Aorta (tissue), 5 donors: ENCODE measurements at places on chromosomes 2 and 18.

GRCh38 chr2:172985139-172985892 lies 90.3 kb upstream of the MAP3K20 start:
- no peaks in the 10 kb centered on the region for H3K36me3 ChIP-seq
- peaks cover 4% of the 10 kb centered on the region for H3K4me1 ChIP-seq
- H3K4me3 ChIP-seq = peak overlapping the region; percentile 16
- peak; percentile 53 for DNase-seq

GRCh38 chr18:21040466-21040865 lies 71.1 kb downstream of the ROCK1 start:
- H3K36me3 ChIP-seq = no peaks in the 10 kb centered on the region
- no peak overlapping the region for H3K27ac ChIP-seq
- H3K4me1 ChIP-seq = no peaks in the 10 kb centered on the region
- no peak overlapping the region for H3K4me3 ChIP-seq
- no peaks in the 10 kb centered on the region for H3K27me3 ChIP-seq
- no peak for DNase-seq

GRCh38 chr2:216909541-216910210 lies 49.8 kb upstream of the TNP1 start:
- H3K36me3 ChIP-seq = no peaks in the 10 kb centered on the region
- H3K4me1 ChIP-seq = no peaks in the 10 kb centered on the region
- no peaks in the 10 kb centered on the region for H3K27me3 ChIP-seq
- no peak for DNase-seq
- H3K4me3 ChIP-seq = no peak overlapping the region

GRCh38 chr2:113162173-113162572 lies 11.6 kb upstream of the PSD4 start:
- H3K4me3 ChIP-seq = no peak overlapping the region
- no peak for DNase-seq
- no peak overlapping the region for H3K27ac ChIP-seq
- no peaks in the 10 kb centered on the region for H3K4me1 ChIP-seq

GRCh38 chr2:83233326-83233725 lies 1225.8 kb downstream of the SUCLG1 start:
- H3K4me1 ChIP-seq = no peaks in the 10 kb centered on the region
- H3K27me3 ChIP-seq = no peaks in the 10 kb centered on the region
- no peak overlapping the region for H3K27ac ChIP-seq

DNA sequence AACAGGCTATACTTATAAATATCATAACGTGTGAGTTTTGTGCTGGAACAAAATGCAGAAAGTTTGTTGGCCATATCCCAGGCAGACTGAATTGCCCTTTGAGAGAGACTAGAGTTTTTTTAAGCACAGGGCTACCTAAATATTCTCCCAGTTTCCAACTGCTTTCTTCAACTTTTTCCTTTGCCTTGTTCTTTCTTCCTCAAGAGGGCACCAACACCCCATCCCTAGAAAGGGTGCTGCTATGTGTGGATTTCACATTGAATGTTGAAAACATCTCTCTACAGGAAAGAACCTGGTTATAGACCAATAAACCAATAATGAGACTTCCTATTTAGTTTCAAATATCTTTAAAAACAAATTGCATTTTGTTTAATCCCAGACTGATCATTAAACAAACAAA lies 87.9 kb downstream of the ICOS start:
- H3K27me3 ChIP-seq = no peaks in the 10 kb centered on the region
- H3K36me3 ChIP-seq = no peaks in the 10 kb centered on the region
- no peak for DNase-seq
- H3K4me1 ChIP-seq = peaks cover 3% of the 10 kb centered on the region
- H3K4me3 ChIP-seq = no peak overlapping the region

DNA sequence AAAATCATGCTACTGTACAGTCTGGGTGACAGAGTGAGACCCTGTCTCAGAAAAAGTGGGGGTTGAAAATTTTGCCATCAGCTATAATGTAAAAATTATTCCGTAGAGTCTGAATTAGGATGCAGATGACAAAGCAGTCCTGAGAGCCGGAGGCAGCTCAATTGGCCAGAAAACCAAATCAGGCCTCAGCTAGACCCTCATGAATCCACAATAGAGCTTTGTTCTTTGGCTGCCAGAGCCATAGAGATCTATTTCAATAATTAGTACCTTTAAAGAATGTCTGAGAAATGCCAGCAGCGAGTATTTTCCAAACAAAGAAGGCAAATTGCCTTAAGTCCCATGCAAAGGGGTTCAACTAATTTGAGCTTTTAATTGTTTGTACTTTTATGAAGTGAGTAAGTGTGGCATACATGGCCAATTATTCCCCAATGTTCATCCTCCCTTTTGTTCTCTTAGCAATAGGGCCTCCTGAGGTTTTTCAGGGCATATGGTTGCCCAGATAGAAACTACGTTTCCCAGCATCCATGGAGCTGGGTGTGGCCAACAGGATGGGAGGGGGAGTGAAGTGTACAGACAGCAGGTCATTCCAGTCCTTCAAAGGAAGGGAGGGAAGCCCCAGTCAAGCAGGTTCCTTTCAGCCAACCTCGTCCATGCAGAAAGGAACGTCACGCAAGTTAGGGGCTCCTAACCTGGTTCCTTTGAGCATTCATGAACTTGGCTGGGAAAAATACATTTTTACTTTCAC lies 211.3 kb upstream of the APCDD1 start:
- no peak overlapping the region for H3K27ac ChIP-seq
- H3K4me1 ChIP-seq = no peaks in the 10 kb centered on the region
- H3K4me3 ChIP-seq = no peak overlapping the region
- no peak for DNase-seq

DNA sequence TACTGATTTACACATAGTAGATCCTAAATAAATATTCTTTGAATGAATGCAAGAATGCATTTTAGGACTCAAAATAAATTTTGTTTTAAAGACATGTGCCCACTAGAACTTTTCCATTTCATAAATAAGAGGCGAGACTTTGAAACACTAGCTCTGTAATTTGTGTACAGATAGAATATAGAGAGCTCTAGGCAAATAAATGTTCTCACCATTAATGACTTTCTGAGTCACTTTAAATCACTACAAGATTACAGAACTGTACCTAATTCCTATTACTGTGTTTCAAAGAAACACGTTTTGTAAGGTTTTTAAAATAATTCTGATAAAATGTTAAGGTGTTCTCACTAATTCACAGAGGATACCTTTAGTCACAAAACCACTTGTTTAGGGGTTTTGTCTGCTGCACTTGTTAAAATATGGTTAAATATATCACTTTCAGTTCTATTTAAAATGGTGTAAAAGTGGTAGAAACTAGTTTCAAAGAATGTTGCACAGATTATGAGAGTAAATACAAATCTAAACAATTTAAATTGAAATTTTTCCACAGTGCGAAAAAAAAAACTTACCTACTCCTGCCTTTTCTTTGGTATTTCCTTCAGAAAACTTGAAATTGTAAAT lies 158.7 kb upstream of the ZC3H15 start:
- H3K4me1 ChIP-seq = no peaks in the 10 kb centered on the region
- no peaks in the 10 kb centered on the region for H3K27me3 ChIP-seq
- no peak overlapping the region for H3K4me3 ChIP-seq
- no peak overlapping the region for H3K27ac ChIP-seq
- DNase-seq = no peak

- H3K27ac ChIP-seq = no peak overlapping the region
- H3K27me3 ChIP-seq = no peaks in the 10 kb centered on the region
- no peak for DNase-seq
- H3K36me3 ChIP-seq = no peaks in the 10 kb centered on the region
- no peak overlapping the region for H3K4me3 ChIP-seq
- peaks cover 3% of the 10 kb centered on the region for H3K4me1 ChIP-seq
Measured at GRCh38 chr2:107735201-107735600, 91.5 kb upstream of the RGPD4 start.

DNA sequence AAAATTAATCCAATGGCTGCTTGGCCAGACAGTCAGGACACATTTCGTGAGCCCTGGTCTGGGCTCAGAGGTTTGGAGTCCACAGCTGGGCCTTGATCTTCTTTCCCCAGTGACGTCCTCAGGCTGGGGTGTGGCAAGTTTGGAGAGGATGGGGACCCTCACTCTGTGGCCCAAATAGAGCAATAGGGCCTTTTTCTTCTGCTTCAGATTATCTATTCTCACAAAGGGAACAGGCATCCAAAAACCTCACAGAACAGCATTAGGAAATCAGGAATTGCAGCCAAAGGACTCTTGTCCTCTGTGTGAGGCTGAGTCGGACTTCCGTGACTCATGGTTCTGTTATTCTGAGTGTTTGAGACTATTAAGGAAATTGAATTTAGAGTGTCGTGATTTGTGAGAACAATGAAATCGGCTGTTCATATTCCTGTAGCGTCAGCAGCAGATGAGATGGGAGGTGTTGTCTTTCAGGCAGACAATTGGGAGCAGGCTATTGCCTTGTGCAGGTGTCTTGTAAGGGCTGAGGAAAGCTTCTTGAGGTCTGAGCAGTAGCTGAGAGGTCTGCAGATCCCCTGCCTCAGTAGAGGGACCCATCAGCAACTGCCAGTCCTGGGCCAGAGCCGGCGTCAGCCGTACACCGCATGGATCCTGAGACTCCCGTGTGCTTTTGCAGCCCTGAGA lies 113.8 kb downstream of the SH3RF3 start:
- no peaks in the 10 kb centered on the region for H3K36me3 ChIP-seq
- H3K27me3 ChIP-seq = no peaks in the 10 kb centered on the region
- no peak overlapping the region for H3K4me3 ChIP-seq

GRCh38 chr2:23600346-23600745 lies 215.4 kb downstream of the KLHL29 start:
- no peaks in the 10 kb centered on the region for H3K27me3 ChIP-seq
- H3K4me1 ChIP-seq = no peaks in the 10 kb centered on the region
- DNase-seq = peak; percentile 43
- no peak overlapping the region for H3K4me3 ChIP-seq
- H3K36me3 ChIP-seq = no peaks in the 10 kb centered on the region

DNA sequence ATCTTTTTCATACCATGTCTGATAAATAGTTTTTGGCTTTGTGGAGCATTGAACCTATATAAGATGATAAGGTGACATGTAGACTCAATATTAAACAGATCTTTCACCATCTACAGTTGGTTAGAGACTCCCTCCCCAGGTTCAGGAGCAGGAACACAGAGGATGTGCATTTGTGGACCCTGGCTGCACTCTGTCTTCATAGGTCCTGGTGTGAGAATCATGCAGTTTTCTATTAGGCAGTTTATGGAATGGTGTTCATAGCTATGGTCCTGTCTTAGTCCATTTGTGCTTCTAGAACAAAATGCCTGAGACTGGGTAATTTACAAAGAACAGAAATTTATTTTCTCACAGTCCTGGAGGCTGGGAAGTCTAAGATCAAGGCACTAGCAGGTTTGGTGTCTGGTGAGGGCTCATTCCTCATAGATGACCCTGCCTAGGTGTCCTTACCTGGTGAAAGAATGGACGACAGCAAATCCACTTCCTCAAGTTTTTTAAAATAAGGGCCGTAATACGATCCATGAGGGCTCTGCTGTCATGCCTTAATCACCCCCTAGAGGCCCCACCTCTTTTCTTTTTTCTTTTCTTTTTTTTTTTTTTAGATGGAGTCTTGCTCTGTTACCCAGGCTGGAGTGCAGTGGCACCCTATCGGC lies 35.3 kb upstream of the FAM98A start:
- no peak overlapping the region for H3K4me3 ChIP-seq
- H3K27me3 ChIP-seq = no peaks in the 10 kb centered on the region
- H3K27ac ChIP-seq = no peak overlapping the region
- no peaks in the 10 kb centered on the region for H3K4me1 ChIP-seq
- no peaks in the 10 kb centered on the region for H3K36me3 ChIP-seq
- DNase-seq = no peak

DNA sequence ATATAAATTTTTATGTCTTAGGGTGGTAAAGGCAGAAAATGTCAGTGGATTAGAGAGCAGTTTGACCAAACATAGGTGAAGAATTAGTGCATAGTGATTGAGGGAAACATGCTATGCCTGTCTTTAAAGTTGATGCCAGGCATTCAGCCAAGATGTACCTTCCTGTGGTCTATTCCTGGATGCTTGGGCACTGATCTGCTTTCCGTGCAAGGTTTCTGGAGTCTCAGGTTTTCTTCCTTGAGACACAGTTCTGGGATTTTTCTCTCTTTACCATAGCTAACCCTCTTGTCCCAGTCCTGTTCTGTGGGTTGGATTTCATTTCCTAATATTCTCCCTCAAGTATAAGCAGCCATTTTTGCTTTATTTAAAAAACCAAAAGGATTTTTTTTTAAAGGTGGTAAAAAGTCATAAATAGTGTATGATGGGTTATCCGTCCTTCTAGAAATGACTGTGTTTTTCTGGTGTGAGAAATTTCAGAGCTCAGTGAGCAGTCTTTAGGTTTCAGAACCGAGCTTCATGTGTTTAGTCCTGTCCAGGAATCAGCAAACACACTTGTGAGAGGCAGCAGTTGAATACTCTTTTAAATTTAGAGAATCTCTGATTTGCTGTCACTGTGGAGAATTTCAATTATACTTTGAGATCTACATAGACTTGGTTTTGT lies 43.0 kb upstream of the CYBRD1 start:
- no peaks in the 10 kb centered on the region for H3K4me1 ChIP-seq
- no peak for DNase-seq
- H3K4me3 ChIP-seq = no peak overlapping the region

GRCh38 chr2:69013840-69014821 lies 1.2 kb downstream of the ANTXR1 start:
- no peaks in the 10 kb centered on the region for H3K36me3 ChIP-seq
- H3K27ac ChIP-seq = peak overlapping the region; percentile 78
- peak overlapping the region; percentile 69 for H3K4me3 ChIP-seq
- peak; percentile 65 for DNase-seq

GRCh38 chr2:31997653-31998052 lies 13.2 kb downstream of the MEMO1 start:
- DNase-seq = no peak
- no peak overlapping the region for H3K4me3 ChIP-seq
- H3K36me3 ChIP-seq = no peaks in the 10 kb centered on the region

GRCh38 chr2:23009545-23010149 lies 375.3 kb upstream of the KLHL29 start:
- H3K4me1 ChIP-seq = no peaks in the 10 kb centered on the region
- H3K27ac ChIP-seq = no peak overlapping the region
- H3K36me3 ChIP-seq = no peaks in the 10 kb centered on the region
- DNase-seq = no peak

GRCh38 chr2:38146907-38147307 lies 71.0 kb upstream of the CYP1B1 start:
- no peaks in the 10 kb centered on the region for H3K27me3 ChIP-seq
- no peaks in the 10 kb centered on the region for H3K4me1 ChIP-seq
- H3K36me3 ChIP-seq = no peaks in the 10 kb centered on the region
- no peak for DNase-seq
- H3K4me3 ChIP-seq = no peak overlapping the region

DNA sequence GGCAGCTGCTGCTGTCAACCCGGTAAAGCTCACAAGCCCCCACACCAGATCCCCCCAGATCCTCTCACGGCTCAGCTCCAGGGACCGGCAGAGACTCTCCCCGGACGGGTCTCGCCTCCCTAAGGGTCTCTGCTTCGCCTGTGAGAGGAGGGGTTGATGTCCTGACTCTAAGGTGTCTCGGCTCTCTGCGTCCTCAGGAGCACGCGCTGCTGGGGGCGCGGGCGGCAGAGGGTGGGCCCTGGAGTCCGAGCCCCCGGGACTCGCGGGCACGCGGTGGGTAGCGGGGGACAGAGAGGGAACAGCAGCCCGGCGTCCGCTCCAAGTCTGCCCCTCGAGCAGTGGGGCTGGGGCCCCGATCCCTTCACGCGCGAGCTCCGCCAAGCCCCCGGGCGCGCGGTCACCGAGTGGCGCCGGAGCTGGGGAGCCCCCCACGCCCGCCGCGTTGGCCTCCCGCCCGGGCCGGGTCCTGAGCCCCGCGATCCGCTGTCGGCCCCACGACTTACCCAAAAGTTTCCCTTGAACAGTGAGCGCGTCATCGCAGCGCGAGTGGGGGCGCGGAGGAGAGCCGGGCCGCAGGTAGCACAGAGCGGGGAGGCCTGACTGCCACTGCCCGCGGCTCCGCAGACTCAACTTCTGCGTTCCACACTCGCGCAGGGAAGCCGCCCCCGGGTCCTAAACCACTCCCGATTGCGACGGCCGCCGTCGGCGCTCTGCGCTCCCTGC lies at the start of gene PSTPIP2:
Gene PSTPIP2, minus strand, starts transcription at position 608 of the 723 bp plus-strand sequence. Its CDS starts 72 bp downstream, at position 536.
- no peak within 1 kb of the TSS for H3K27ac ChIP-seq
- H3K4me3 ChIP-seq = peak within 1 kb of the TSS; percentile 14
- H3K36me3 ChIP-seq = no peaks in the 10 kb centered on the region
- no peaks in the 10 kb centered on the region for H3K27me3 ChIP-seq
- H3K4me1 ChIP-seq = no peaks in the 10 kb centered on the region
- peak; percentile 93 for DNase-seq
